ENCODE measurements at places on chromosomes 6 and 20.

GRCh38 chr20:42046371-42047085 is 428.4 kb upstream of the CHD6 start:
- no peak for DNase-seq

DNA sequence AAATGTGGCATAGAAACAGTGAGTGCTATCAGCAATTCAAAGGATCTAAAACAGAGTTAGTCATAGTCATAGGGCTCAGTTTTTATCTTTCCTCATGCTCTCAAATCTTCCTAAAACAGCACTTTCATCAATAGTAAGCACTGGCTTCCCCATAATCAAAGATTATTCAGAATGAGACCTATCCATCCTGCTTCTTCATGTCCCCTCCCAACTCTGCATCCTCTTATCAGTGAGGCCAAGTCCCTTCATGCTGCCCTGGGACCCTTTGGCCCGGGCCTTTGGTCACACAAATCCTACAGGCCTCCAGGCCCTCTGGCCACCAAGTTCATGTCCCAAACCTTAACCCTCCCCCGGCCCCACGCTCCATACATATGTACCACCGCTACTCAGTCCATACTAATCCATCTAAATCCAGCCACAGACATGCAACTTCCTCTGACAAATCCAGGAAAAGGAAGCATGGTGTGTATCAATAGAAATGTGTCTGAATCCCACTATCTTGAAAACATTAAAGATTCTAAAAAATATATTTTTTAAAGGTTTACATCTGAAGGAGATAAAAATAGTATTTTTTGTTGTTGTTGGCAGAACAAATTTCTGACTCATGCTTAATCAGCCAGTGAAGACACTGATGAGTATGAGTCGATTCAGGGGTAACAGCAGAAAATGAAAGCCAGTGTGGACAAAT is 143.5 kb downstream of the PDE7B start:
- no peak for DNase-seq

DNA sequence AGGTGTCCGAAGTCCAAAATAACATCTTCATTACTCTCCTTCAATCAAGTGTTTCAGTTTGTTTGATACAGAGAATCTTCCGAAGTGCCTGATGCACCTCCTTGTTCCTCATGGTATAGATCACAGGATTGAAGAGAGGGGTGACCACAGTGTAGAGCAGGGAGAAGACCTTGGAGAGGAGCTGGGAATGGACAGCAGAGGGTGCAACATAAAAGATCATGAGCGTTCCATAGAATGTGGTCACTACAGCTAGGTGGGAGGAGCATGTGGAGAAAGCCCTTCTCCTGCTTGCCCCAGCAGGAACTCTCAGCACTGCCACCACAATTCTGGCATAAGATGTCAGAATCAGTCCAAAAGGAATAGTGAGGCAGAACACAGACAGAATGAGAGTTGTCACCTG is 11.9 kb downstream of the OR12D1 start:
- no peak for DNase-seq

DNA sequence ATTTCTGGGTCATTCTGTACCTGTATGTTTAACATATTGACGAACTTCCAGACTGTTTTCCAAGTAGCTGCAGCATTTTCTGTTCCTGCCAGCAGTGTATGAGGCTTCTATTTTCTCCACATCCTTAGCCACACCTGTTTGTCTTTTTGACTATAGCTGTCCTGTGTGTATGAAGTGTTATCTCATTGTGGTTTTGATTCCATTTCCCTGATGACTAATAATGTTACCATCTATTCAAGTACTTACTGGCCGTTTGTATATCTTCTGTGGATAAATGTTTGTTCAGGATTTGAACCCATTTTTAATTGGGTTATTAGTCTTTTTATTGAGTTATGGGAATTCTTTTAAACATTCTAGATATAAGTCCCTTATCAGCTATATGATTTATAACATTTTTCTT is 95.2 kb downstream of the JAG1 start:
- no peak for DNase-seq

- peak; percentile 24 for DNase-seq
Observed at GRCh38 chr6:13485923-13486562, 1.4 kb downstream of the GFOD1 start.

GRCh38 chr6:163289447-163289846 is 125.1 kb upstream of the QKI start:
- no peak for DNase-seq

- no peak for DNase-seq
Observed at GRCh38 chr20:10074513-10074912, 39.7 kb downstream of the ANKEF1 start.

DNA sequence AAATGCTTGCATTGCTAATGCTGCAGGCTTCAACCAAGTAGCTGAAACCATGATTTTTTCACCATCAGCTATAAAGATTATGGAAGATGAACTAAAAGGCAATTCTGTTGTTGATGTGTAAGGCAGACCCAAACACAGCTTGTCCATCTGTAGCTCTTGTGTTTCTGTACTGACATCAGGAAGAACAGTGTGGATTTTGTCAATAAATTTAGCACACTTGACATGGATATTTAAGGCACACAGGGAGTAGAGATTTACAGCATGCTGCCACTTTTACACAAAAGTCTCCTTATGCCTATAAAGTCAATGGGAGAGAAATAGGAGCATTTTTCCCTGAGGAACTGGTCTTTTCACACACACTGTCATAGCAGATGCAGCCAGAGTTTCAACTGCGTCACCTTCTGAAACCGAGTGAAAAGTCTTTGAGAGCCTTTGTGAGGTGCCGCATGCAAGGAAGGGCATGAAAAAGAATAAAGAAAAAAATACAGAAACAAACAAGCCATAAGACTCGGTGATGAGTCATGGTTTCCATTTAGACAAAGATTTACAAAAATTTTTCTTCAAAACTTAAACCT is 261.4 kb upstream of the TFAP2D start:
- no peak for DNase-seq

DNA sequence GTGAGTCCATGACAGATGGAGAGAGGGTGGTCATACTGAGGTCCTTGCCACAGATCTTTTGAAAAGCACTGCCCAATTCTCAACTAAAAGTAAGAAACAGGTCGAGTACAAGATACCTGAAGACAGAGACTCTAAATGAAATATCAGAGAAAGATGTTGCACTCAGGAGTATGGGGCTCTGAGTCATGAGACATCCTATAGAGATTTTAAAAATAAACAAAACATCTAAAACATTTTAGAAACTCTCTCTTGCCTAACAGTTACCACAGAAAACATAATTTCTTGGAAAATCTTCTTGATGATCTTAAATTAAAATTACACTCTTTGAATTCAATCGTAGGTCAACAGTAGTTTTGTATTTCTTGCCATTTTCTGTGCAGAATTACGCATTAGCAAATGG is 348.9 kb upstream of the MARCKS start:
- DNase-seq = no peak

- no peak for DNase-seq
Observed at GRCh38 chr6:168700880-168701279, 259.9 kb downstream of the SMOC2 start.

DNA sequence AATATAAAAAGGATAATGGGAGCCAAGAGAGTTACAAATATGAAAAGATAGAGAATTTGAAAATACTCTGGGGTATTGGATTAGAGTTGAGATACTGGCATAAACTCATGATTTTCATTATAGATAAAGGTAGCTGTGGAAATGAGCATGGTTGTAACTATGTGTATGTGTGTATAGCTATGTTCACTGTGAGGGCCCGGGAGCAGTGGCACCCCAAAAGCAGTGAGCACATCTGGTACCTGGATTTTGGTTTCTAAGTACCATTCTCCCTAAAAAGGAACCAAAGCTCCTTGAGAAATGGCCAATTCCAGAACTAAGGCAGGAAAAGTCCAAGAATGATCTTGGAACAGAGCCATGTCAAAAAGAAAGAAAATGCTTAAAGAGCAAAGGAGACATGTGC is 202.4 kb upstream of the QKI start:
- DNase-seq = no peak

GRCh38 chr20:15220009-15220656 is 882.7 kb upstream of the FLRT3 start:
- DNase-seq = no peak

GRCh38 chr6:12403947-12404647 is 113.9 kb downstream of the EDN1 start:
- DNase-seq = no peak

- DNase-seq = no peak
Observed at GRCh38 chr6:25450469-25451198, 171.5 kb downstream of the CARMIL1 start.

- no peak for DNase-seq
Observed at GRCh38 chr6:170451762-170452651, 101.1 kb downstream of the PSMB1 start.
